Midbrain (tissue), 1 donor: ENCODE measurements at places on chromosomes 4 and X.

DNA sequence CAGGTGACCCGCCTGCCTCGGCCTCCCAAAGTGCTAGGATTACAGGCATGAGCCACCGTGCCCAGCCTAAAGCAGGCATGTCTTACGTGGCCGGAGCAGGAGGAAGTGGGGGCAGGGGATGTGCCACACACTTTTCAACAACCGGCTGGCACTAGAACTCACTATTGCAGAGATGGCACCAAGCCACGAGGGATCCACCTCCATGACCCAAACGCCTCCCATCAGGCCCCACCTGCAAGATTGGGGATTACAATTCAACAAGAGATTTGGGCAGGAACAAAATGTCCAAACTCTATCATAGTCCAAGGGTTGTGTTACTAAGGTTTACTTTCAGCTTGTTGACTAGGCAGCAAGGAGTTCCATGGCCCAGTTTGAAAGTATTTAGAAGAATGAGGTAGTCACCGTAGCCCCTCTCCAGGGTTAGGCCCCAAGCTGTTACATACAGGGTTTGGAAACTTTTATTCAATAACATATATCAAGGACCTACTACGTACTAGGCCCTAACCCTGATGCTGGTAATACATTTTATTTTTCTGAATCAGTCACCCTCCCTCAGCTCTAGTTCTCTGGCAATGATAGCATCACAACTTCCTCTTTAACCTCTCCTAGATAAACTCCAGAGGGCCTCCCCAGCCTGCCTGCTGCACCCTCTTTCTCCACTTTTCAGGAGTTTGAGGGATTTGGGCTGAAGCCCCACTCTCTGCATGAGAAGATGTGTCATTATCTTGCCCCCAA is 18.0 kb upstream of the TBC1D14 start:
- DNase-seq: no peak

GRCh38 chr4:122577808-122578781 is 42.8 kb downstream of the IL21 start:
- peak; percentile 3 for DNase-seq

DNA sequence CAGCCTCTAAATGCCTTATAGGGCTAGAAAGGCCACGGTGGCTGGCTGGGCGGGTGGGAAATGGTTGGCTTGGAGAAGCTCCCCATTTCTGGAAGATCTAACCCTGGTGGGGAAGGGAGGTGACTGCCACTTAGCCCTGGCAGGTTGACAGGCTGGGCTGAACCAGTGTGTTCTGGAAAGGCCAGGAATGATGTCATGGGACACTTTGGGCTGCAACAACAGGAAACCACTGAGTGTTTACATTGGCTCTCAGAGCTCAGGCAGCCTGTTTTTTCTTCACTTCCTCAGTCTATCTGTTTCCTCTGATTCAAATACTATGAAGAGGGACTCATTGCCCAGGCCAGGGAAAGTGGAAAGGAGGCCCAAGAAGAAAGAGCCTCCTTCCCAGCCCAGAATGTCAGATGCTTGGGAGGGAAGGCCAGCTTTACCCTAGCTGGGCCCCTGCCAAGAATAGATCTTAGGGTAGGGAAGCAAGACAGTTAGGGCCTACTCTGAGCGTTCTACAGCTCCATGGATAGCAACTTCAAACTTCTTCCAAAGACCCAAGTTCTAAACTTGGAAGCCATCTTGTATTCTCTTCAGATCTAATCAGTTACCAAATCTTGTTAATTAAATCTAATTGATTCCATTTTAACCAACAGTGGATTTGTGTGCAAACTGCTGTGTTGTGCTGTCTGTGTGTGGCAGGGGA is 65.8 kb upstream of the MSN start:
- DNase-seq: peak; percentile 11

DNA sequence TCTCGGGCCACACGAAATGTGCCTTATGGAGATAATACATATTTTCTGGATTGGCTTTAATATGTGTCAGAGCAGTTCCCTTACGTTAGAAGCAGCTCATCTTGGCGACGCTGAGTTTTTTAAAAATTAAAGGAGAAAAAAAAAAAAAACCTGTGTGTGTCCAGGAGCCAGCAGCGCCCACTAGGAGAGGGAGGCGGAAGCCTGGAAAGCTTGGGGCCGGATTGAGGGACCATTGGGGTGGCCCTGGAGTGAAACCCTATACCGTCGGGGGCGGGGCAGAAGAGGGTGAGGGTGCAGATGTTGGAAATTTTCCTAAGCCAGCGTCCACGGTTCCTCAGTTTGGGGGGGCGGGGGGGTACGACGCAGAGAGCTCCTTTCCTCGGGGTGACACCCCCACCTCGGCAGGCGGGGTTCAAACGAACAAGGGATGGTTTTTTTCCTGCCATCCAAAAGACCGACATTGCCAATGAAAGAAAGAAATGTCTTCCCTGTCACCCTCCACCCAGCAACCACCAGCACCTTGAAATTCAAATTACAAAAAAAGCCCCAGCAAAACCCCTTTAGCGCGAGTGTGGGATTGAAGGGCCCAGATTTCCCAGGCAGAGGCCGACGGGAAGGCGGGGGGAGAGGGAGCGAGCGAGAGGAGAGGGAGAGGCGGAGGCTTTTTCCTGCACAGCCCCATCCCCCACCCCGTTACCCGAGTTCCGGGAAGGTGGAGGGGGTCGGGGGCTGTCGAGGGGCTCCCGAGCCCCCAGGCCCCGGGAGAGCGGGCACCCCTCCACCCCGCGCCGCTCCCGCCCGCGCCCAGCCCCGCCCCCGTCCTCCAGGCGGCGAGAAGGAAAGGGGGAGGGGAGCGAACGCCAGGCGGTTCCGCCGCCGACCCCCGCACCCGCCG is 859 bp downstream of the SMARCA1 start:
- DNase-seq: peak; percentile 50

GRCh38 chrX:2709556-2709955 is 18.5 kb downstream of the CD99 start:
- no peak for DNase-seq

DNA sequence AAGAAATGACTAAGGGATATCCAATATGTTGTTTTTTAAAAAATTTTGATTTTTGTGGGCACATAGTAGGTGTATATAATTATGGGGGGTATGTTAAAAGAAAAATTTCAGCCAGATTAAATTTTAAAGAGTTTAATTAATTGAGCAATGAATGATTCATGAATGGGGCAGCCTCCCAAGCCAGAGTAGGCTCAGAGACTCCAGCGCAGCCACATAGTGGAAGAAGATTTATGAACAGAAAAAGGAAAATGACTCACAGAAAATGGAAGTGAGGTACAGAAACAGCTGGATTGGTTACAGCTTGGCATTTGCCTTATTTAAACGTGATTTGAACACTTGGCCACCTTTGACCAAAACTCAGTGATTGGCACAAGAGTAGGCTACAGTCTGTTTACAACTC is 91.7 kb downstream of the SPATA18 start:
- no peak for DNase-seq

- DNase-seq: no peak
Measured at GRCh38 chr4:66300336-66300934, 630.1 kb upstream of the EPHA5 start.

DNA sequence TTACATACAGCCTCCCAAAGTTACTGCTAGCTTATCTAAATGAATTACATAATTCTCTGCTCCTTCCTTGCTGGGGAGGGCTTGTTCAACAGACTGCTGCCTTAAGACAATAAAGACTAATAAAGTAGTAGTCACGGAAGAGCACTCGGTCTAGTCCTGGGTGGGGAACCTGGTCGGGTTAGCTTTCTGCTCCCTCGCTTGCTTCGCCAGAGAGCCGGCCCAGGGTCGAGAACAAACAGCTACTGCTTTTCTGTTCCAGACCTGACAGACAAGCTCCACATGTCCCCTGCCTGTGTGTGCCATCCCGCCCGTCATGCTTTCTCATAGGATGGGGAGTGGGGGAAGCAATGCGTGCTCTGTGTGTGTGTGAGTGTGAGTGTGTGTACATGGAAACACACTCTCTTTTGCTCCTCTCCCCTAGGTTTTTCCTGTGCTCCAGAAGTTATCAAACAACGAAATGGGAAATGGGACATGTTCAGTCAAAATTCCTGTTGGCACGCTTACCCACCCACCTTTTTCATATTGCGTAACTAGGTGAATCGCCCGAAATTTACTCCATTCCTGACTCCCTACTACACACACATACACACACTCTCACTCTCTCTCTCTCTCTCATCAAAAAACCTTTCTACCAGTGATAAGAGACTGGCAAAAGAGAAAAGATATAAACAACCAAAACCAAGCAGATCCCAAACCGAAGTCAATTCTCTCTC is 1.3 kb downstream of the NPY1R start:
- no peak for DNase-seq

- no peak for DNase-seq
Measured at GRCh38 chrX:24702362-24703184, 8.9 kb downstream of the POLA1 start.

DNA sequence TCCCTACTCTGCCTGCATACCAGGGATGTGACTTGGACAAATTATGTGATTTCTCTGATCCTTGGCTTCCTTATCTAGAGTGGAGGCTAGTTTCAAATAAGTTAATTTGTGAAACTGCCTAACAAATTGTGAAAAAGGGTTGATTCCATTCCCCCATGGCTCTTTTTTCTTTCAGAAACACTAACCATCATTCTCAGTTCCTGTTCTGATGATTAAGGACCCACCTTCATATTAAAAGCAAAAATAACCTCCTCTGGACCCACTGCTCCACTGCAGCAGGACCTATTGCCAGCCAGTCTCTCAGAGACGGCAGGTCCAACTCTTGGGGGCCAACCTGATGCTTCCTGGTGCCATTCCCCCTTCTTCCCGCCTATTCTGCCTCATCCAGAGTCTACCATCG is 4.5 kb upstream of the ANXA5 start:
- no peak for DNase-seq

GRCh38 chr4:117514391-117515175 is 429.2 kb upstream of the TRAM1L1 start:
- DNase-seq: no peak
